ENCODE measurements at places on chromosomes 3 and 15.

- peak; percentile 95 for ATAC-seq
Measured at GRCh38 chr15:90143166-90143655, 40.9 kb upstream of the IDH2 start.

DNA sequence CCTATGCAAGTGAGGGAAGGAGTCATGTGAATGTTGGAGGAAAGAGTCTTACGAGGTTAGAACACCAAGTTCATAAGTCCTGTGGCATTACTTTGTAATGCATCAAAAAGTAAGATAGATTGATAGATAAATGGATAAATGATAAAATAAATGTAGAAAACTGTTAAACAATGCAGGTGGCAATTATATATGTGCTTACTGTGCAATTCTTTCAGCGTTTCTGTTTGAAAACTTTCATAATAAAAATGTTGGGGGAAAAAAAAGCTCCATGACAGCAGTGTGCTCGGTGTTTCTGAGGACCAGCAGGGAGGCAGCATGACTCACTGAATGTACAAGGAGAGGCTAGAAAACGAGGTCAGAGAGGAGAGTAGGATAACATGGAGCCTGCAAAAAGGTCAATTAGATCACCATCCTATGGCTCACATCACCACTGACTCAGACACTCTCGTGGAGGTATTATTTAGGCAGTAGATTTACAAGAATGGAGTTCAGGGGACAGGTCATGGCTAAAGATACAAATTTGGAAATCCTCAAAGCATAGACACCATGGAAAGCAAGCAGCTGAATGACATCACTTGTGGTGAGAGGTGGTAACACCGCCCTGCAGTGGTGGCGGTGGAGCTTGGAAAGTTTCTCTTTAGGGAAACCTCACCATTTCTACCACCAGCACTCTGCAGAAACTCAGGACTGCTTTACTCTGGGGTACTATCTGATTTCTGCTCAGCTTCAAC is 219.8 kb downstream of the CTNNB1 start:
- ATAC-seq: peak; percentile 98

- ATAC-seq: peak; percentile 46
Measured at GRCh38 chr3:22315925-22316324, 564.9 kb upstream of the ZNF385D start.

GRCh38 chr15:94882071-94882712 is 650.8 kb downstream of the MCTP2 start:
- no peak for ATAC-seq

GRCh38 chr15:36468746-36469145 is 110.7 kb upstream of the CDIN1 start:
- no peak for ATAC-seq

DNA sequence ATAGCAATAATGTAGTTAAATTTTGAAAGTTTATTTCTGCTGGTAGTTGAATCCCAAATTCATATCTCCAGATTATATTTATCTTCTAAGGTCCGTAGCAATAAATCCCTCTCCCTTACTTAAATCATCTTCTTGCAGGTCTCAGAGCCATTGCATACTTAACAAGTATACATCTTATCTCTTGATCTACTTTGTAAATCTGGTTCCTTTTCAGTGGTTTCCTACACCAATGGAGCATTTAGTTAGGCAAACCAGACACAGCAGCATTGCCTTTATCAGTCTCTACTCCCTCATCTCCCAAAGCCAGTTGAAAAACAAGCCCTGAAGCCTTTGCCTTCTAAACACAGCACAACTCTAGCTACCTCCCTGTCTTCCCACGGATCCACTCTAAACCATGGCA is 440.9 kb downstream of the CNTN6 start:
- no peak for ATAC-seq

DNA sequence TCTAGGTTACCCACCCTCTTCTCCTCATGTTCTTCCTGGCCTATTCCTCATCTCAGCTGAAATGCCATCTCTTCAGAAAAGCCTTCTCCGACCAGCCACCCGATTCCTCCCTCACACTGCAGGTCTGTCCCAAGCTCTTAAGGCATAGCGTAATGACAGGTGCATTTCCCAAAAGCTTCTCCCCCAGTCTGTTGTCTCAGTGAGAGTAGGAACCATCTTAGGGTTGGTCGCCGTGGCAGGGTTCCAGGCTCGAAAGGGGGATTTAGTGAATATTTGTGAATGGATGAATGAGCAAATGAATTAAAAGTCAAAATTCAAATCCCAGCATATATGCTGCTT is 78.6 kb downstream of the TOP2B start:
- no peak for ATAC-seq

- ATAC-seq: no peak
Measured at GRCh38 chr15:84697236-84697990, 18.5 kb downstream of the SEC11A start.

- no peak for ATAC-seq
Measured at GRCh38 chr3:116630494-116630893, 79.1 kb upstream of the TUSC7 start.

DNA sequence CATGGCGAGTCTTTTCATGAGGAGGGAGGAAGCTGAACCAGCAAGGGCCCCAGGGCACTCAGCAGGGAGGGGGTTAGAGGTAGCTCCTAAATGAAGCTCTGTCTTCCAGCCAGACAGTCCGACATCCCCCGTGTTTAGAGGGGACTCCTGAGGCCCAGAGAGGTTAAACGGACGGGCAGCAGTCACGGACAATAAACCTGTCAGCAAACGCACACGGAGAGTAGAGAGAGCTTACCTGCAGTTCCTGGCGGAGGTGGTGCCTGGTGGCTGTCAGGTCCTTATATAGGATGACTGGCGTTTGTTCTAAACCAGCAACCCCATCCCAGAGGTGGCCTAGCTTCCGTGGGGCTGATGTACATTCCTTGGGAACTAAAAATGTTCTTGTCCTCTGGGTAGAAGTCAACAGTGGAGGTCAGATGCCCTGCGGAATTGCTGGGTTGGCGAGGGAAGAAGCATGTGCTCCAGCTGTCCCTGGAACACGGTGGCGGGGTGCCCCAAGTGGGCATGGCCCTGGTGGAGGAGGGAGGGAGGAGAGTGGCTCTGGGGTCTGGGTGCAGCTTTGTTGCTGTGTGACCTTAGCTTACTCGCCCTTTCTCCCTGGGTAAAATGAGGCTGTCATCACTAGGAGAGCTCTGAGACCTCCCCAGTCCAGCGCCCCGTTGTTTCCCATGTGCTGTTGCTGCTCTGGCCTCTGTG is 2.1 kb downstream of the GHRL start:
- no peak for ATAC-seq

- ATAC-seq: no peak
Measured at GRCh38 chr15:31049111-31049510, 52.4 kb downstream of the TRPM1 start.

DNA sequence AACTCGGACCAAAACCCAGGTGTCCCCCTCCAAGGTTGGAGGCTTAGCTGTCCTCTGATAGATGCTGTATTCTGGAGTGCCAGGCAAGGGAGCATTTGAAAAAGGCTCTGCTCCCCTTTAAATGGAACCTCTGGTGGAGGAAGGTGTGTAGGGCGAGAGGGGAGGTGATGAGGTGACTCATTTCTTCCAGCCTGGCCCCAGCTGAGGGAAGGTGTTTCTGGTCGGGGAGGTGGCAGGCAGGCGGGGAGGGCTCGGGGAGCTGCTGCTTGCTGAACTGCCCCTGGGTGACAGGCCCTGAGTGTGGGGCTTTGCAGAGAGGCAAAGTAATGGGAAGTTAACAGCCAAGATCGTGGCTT is 18.8 kb downstream of the PSTPIP1 start:
- no peak for ATAC-seq
